ENCODE measurements at places on chromosomes 7 and 10. TPM values are rescaled to one million over a fixed set of nuclear protein-coding genes. Genes with fewer than 3 reads are reported as not detected.
A peak's percentile ranks its signal among the peaks of the same experiment; 100 is the strongest.

ASZ1 gene
- 0.40 TPM for total RNA-seq

DNA sequence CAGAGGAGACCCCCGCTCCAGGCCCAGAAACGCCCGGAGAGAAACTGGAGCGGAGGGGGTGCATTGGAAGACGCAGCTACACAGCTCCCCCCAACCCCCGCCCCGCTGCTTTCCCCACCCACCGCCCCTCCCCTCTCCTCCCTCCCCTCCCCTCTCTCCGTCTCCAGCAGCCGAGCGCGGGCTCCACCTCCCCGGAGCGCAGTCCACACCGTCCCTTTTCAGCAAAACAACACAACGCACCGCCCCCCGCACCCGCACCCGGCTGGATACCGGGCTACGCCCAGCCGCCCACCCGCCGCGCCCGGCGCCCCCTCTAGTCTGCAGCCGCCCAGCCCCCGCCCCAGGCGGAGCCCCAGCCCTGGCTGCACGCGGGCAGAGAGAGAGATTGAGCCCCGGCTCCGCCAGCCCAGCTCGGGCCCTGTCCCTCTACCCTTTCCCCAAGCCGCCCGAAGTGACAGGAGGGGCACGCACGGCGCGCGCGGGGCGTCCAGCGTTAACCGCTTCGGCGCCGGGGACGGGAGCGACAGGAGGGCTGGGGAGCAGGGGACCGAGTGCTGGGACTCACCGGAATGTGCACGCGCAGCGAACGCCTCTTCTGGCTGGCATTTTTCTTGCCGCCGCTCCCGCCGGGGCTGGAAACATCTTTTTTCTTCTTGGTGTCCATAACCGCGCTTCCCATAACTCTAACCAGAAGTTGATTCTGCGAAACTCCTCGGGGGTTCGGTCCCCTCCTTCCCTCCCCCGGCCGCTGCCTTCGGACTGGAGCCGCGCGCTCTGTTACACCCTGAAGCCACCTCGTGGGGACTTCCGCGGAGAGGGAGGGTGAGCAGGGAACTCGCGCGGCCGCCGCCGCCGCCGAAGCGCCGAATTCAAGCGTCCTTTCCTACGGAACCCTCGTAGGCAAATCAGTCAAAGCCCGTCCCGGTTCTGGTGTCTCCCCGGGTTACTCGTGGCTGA lies 695 bp downstream of the PRKAG2 start:
- DNase-seq = peak; percentile 94

GIMAP7 gene
- 30.8 TPM for total RNA-seq

GRCh38 chr10:122176232-122177213 lies 94.6 kb upstream of the BTBD16 start:
- no peak for DNase-seq

GRCh38 chr10:103620891-103621782 lies 127.6 kb downstream of the NEURL1 start:
- no peak for DNase-seq

SND1 gene
- 210 TPM for total RNA-seq

NPY4R2 gene
- 2.9 TPM for total RNA-seq

CD36 gene
- total RNA-seq = 726 TPM

- DNase-seq = peak; percentile 71
These were observed 25.4 kb upstream of the PRXL2A start for GRCh38 chr10:80382989-80383388.

DNA sequence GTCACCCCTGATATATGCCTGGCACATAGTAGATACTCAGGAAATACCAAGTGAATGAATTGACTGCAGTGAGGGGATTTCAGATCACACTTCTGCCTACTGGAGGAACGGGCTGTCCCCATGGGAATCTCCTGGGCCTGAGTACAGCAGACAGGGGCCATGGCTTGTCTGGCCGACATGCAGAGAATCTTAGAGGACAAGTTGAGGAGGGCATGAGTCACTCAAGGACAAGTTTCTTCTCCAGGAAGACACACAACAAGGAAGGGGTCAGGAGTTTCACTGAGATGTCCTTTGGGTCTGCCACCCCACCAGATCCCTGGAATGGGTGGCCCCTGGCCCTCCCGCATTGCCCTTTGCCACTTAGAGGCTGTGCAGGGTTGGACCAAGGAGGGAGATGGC lies 20.7 kb downstream of the PLPP4 start:
- DNase-seq = no peak

- peak; percentile 3 for DNase-seq
These were observed 375.9 kb downstream of the DNAJB6 start for GRCh38 chr7:157712666-157713235.

GRCh38 chr7:127912901-127913300 lies 118.3 kb downstream of the LRRC4 start:
- no peak for DNase-seq
